ENCODE measurements at places on chromosomes 6 and 20.

DNA sequence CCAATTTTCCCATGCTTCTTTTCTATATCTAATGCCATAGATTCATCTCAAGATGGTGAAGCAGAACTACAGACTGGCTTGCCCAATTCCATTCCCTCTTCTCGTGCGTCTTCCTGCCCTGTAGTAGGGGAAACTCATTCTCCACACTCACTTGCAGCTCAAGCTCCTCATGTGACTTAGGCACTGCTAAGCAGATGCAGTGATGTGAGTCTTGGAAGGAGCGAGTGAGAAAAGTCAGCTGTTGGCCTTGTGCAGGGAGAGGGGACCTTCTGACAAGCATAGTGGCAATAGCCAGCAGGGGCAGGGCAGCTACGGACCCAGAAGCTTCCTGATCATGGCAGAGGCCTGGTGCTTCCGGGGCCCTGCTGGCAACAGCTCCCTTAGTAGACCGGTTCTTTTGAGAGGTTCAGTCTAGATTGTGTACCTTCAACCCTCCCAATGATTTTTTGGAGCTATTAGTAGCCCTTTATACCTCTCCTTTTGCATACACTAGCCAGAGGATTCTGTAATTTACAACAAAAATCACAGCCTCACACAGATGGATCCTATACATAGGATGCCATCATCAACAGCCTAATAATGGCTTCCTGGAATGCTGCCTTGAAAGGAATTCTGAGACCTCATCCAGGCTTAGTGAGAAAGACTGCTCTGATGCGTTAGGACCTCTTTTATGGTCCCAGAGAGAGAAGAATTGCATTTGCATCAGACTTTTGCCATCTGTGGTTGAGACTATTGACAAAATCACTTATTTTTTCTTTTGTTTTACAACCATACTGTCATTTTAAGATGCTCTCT is 121.5 kb upstream of the RIPOR2 start:
- DNase-seq: no peak

GRCh38 chr6:112286500-112287144 is 32.3 kb upstream of the LAMA4 start:
- no peak for DNase-seq

DNA sequence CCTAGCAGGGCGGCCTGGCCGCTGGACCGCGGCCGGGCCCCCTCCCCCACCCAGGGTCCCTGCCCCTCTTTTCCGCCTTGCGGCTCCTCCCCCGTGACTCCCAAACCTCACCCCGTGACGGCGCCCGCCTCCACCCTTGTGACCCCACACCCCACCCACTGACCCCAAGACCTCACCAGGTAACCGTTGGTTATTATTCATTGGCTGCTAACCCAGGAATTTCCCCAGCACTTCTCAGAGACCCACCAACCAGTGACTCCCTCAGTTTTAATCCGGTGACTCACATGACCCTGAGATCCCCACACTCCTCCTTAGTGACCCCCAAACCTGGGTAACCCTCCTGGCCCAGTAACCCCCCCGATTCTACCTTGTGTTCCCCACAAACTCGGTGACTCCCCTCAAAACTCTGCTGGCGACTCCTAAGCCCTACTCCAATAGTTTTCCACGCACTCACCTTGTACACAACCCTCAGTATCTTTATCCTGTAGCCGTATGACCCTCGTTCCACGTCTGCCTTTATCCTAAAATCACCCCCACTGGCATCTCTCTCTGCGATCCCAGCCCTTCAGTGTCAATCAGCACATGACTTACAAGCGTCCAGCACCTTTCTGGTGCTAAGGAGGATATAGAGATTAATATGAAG is 534 bp downstream of the ZNF76 start:
- DNase-seq: no peak

DNA sequence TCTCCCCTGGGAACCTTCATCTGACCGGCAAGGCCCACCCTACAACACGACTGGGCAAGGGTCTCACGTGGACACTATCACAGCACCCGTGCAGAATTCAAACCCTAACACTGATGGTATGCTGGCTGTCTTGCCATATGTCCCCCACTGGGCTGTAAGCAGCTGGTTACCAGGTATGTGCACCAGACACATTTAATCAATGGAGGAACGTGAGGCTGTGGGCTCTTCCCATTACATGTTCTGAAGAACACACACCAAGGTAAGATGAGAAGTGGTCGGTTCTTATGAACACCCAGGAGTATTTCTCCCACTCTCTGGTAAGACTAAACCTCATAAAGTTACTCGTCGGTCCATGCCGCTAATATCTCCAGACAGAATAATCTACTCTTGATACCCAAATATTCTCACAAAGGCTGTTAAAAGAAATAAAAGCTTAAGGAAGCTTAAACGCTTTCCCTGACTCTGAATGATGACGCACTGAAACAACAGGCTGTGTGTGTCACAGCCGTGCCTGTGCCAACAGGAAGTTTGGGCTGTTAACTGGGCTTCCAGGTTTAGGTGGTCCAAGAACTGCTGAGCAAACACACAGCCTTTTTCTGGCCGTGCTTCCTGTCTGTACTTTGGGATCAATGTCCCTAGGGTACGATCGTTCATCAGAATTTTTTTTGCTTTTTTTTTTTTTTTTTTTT is 75.3 kb downstream of the SLC23A2 start:
- peak; percentile 44 for DNase-seq

- DNase-seq: no peak
These were observed 90.1 kb upstream of the FKBP1C start for GRCh38 chr6:63121166-63121565.

- no peak for DNase-seq
These were observed 39.3 kb downstream of the BEND3 start for GRCh38 chr6:107075951-107076381.

DNA sequence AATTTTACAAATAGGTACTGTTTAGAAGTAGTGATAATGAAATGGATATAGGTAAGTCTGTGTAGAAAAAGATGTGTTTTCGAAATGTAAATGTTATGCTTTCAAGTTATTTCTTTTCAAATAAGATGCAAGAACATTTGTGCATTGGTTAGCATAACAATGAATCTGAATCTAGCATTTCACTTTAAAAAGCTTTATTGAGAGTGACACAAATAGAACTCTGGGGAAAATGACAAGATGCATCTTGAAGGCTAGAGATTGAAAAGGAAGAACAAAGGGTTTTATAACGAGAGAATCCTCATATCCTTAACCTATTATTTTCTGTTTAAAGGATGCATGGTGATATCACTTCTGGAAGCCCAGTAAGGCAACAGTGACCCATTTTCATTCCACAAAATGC is 639.9 kb upstream of the PTCHD4 start:
- no peak for DNase-seq

GRCh38 chr6:27518881-27519795 is 46.2 kb upstream of the ZNF184 start:
- DNase-seq: peak; percentile 67

GRCh38 chr6:120279466-120280167 is 930.1 kb upstream of the MAN1A1 start:
- DNase-seq: no peak

DNA sequence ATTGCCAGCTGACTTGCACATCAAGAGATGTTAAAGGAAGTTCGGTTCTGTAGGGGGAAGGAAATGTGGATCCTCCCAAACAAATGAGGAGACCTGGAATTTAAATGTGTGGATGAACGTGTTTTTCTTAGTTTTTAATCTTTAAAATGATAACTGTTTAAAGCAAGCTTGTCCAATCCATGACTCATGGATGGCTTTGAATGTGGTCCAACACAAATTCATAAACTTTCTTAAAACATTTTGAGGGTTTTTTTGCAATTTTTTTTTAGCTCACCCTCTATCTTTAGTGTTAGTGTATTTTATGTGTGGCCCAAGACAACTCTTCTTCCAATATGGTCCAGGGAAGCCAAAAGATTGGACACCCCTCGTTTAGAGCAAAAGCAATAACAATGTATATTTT is 12.6 kb downstream of the TUBB2B start:
- no peak for DNase-seq

GRCh38 chr6:122631571-122632249 is 21.5 kb downstream of the PKIB start:
- DNase-seq: no peak

GRCh38 chr20:44684047-44684967 is 30.9 kb upstream of the CCN5 start:
- no peak for DNase-seq

DNA sequence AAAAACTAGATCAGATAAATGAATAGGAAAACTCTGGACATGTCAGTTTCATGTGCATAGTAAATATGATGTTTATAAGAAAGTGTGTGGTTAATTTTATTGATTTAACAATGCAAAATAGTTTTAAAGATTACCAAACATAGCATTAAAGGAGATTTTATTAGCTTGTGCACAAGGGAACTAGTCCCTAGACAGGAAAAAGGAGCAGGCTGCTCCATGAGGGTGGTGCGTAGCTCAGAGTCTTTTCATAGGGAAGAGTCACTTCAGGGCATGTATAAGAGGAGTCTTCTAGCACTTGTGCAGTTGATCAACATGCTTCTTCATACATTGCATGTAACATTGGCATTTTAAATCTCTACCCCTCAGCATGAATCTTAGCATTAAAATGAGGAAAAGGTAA is 835.8 kb downstream of the GRIK2 start:
- no peak for DNase-seq

DNA sequence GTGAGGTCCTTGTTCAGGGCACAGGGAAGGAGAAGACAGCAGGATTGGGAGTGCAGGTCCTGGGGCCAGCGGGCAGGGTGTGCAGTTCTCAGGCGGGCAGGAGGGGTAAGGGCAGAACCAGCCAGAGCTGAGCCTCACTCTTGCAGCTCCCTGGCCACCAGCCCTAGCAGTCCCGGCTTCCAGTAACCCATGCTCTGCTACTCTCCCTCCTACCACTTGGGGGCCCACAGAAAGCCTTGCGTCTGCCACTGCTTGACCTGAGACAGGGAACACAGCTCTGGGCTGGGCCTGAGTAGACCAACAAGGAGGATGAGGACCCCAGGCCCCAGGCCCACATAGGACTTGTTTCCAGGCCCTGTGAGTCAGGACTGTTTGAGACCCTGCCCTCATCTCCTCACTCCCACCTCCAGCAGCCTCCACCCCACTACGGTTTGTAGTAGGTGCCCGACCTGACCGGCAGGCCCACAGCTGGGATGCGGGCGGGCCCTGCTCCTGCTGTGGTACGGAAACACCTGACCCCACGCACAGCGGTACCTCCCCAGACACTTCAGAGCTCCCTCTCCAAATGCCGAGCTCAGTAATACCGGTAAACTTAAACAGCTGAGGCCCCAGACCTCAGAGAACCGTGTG is 39.2 kb downstream of the KCNK5 start:
- DNase-seq: no peak

DNA sequence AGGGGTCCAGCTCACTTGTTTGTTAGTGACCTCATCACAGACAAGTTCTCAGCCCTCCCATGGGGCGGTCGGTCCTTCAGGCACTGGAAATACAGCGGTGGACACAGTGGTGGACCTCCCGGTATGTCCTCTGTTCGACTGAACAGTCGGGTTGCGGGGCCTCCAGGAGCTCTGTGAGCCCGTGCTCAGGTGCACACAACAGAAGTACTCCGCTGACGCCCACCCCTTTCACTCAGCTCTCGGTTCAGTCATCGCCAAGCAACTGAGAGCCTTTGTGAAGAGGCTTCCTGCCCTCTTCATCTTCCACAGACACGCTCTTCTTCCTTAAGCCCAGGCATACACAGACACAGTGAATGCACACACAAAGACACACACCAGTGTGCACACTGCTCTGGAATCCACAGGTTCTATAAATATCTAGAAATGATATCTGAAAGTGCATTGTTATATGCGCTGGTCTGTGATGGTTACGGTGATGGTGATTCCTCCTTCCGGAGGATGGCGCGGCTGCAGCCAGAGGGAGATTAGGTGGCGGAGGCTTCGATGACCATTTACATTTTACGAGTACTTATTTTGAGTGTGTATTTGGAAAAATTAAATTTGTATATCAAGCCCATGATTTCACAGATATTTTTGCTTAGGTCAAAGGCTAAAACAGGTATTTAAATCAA is 46.8 kb upstream of the BHLHE23 start:
- no peak for DNase-seq

DNA sequence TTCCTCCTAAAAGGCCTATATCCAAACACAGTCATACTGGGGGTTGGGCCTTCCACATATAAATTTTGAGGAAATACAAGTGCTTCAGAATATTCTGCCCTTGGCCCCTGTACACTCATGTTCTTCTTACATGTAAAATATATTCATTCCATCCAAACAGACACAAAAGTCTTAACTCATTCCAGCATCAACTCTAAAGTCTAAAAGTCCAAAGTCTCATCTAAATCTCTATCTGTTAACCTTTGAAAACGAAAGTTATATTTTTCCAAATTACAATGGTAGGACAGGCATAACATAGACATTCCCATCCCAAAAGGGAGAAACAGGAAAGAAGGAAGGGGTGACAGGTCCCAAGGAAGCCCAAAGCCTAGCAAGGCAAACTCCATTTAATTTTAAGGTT is 215.4 kb upstream of the THBS2 start:
- DNase-seq: no peak

- no peak for DNase-seq
These were observed 194.5 kb upstream of the CDH4 start for GRCh38 chr20:61057443-61058121.

GRCh38 chr20:46057856-46058598 is 29.0 kb downstream of the SLC12A5 start:
- DNase-seq: no peak

DNA sequence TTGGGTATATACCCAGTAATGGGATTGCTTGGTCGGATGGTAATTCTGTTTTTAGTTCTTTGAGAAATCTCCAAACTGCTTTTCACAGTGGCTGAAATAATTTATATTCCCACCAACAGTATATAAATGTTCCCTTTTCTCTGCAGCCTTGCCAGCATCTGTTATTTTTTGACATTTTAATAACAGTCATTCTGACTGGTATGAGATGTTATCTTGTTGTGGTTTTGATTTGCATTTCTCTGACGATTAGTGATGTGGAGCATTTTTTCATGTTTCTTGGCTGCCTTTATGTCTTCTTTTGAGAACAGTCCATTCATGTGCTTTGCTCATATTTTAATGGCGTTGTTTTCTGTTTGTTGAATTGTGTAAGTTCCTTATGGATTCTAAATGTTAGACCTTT is 641.6 kb downstream of the HACE1 start:
- no peak for DNase-seq

DNA sequence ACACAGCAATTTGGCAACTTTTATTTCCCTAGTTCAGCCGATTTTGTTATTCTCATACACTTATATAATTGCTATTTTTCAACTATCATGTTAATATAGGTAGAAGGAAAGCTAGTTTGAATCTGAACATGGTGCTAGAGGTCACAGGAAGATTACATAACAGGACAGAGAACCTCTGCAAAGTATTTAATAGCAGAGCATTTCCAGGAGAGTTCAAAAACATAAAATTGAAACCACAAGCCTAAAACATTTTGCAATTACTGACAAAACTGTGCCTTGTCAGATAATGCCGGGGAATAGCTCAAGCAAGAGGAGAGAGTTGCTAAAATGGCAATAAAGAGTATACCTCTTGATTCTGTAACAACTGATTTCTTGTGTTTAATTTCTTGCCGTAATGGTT is 70.8 kb downstream of the TFAP2B start:
- DNase-seq: no peak

All from kidney epithelial cell (primary cell).